Esophagus muscularis mucosa (tissue), 4 donors: ENCODE measurements at places on chromosomes 1 and 21. TPM values are rescaled to one million over a fixed set of nuclear protein-coding genes. Genes with fewer than 3 reads are reported as not detected.

DNA sequence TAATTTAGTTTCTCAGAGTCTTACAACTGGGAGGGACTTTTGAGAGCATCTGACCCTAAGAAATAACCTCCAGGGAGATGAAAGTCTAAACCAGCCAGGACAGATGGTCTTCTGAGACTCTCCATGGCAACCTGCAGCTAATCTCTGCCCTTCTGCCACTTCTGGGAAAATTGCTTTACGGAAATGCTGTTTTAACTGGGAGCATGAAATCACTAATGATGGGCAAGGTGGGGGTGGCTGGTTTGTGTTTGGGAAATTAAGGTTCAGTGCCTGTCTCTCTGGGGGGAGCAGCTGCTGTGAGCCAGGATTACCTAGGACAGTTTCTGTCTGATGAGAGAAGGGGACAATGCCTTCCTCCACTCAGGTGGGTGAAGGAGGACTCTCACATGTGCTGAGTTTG is 33.2 kb downstream of the ROR1 start:
- DNase-seq: no peak

DNA sequence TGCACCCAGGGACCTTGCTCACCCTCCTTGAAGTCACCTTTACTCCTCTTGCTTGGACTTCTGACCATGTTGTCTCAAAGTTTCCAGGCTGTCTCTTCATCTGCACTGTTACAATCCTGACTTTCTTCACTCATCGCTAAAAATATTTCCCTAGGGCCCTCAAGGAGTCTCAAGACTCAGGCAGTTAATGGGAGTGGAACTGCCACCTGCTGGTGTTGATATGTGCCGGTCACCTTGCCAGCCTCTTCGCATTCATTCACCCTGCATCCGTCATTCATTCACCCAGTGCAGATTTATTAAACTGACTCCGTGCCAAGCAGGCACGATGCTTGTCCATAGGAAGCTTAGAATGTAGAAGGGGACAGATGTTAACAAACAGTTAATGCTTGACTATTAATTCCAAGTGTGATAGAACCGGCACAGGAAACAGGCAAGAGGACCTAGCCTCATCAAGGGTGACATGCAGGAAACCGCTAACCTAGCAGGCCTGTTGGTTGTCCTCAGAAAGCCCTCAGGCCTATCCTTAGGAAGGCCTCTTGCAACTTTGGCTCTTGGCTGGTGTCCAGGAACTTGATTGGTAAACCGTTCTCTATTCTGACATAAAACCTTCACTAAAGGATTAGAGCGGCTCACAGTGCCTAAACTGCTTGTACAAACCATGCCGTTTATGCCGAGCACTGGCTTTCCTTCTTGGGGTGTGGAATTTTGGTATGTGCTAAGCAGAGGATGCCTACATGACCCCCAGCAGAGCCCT is 342.2 kb downstream of the CAMTA1 start:
- no peak for DNase-seq

S100A12 gene
- not detected for total RNA-seq

GRCh38 chr1:9894115-9894514 is 16.0 kb downstream of the CTNNBIP1 start:
- DNase-seq: no peak

NUP210L gene
- total RNA-seq: not detected

DNA sequence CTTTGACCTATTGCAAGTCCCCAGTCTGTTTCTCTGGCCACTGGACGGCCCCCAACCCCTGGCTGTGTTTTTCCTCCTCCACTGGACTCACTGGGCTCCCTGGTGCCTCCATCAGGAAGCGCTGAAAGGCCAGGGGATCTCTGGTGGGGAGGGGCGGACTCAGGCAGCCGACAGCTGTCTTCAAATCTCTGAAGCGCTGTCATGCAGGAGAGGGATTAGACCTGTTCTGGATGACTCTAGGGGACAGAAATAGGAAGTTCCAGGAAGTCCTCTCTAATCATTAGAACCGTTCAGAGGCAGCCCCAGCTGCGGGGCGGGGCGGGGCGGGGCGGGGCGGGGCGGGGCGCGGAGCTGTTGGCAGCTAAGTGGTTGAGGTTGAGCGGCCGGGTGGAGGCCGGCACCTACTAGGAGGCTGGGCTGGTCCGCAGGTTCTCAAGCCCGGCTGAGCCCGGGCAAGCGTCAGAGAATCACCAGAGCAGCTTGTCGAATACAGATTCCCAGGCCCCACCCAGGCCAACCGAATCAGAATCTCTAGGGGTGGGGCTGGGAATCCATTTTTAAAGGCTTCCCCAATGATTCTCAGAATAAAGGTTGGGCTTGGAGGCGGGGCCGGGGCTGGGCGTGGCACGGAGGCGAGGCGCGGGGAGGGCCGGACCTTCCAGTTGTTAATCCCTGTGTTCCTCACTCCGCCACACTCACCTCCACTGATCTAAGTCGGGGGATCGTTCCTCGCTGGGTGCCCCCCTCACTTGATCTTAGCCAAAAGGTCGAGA is 11.4 kb upstream of the PHLDA3 start:
- no peak for DNase-seq

- DNase-seq: no peak
These were observed 20.6 kb downstream of the PYHIN1 start for GRCh38 chr1:158951956-158952355.

DNA sequence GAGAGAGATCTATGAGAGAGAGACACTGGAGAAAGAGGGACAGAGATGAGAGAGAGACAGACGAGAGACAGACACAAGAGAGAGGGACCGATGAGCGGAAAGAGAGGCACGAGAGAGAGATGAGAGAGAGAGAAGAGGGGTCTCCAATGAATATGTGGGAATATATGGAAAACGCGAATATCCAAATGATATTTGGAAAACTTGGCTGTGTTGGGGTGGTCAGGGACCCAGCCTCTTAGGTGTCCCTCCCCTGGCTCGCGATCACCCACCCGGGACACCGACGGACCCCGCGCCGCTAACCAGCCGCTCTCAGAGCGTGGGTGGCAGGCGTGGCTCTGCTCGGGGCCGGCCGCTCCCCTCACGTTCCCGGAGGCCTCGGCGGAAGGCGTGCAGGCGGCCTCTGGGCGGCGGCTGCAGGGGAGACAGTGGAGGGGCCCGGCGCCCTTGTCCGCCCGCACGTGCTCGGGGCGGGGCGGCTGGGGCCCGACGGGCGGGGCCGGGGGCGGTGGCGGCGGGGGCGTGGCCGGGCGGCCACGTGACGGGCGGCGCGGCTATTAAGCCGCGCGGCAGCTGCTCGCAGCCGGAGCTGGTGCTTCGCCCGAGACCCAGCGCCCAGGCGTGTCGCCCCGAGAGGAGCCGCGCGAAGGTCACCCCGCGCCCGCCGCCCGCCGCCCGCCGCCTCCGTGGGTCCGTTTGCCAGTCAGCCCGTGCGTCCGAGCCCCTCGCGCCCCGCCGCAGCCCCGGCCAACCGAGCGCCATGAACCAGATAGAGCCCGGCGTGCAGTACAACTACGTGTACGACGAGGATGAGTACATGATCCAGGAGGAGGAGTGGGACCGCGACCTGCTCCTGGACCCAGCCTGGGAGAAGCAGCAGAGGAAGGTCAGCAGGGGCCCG is at the start of gene ACTN2:
Gene ACTN2 (plus strand): TSS at position 583 of the 898 bp plus-strand sequence. CDS start 175 bp downstream, at position 758.
- peak; percentile 91 for DNase-seq

DNA sequence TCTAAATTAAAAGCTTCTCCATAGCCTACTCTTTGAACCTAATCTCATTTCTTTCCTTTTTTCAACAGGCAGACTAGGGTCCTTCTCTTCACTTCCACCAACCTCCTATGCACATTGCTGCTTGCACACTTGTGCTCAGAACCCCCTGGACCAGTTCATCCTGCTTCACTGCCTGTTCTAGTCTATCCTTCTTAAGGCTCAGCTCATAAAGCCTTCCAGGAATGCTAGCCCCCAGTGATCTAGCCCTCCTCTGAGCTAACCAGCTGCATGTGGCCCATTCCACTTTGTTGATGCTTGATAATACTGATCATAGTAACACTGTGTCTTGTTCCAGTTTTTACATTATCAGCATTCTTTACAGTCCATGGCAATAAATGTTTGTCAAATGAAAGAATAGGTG is 22.9 kb upstream of the PHGDH start:
- DNase-seq: no peak

DNA sequence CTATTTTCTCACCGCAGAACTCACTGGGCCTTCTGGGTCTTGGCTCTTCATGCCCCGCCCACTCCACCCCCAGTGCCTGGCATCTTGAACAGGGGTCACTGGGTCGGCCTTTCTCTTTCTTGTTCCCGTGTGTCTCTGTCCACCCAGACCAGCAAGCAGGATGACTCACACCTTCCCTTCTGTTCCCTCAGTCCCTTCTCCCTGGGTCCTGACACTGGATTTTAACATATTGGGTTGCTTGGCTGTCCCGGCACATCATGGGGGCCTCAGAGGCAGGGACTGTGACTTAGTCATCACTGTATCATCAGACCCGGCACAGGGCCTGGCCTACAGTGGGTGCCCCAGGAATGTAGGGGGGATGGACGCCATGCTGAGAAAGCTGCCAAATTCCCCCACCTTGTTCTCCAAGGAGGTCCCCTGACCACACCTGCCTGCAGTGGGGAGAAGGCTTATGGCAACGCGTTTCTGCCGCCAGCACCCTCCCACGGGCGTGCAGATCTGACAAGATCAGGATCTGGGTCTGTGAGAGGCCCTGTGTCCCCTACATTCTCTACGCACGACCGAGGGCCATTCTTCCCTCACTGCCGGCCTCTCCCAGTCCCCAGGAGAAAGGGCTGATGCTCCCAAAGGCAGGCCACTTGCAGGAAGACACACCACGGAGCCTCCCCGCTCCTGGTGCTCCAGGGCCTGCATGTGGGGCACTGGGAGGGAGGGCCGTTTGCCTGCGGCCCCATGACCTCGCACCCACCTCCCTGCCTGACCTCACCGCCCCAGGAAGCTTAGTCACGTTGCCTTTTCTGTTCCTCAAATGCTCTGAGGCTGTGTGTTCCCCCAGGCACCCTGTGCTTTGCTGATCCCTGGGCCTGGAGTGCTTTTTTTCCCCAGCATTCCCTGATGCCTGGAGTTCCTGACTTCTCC is 157.2 kb upstream of the TMEM51 start:
- DNase-seq: no peak

MMEL1 gene
- total RNA-seq: 1.7 TPM

LCK gene
- 0.42 TPM for total RNA-seq

CELA2B gene
- total RNA-seq: not detected

DNA sequence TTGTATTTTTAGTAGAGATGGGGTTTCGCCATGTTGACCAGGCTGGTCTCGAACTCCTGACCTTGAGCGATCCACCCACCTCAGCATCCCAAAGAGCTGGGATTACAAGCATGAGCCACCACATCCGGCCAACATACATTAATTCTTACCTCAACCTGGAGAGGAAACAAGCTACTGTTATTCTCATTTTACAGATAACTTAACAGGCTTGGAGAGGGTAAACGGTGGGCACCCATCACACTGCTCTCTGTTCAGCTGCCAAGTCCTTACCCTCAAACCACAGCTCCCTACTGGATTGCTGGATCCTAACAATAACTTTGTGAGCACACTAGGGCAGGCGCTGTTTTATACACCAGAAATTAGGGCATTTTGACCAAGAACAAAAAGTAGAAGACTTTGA is 93.6 kb upstream of the BARHL2 start:
- DNase-seq: no peak

GPR25 gene
- total RNA-seq: not detected

ADAMTS5 gene
- total RNA-seq: 34.5 TPM

DNA sequence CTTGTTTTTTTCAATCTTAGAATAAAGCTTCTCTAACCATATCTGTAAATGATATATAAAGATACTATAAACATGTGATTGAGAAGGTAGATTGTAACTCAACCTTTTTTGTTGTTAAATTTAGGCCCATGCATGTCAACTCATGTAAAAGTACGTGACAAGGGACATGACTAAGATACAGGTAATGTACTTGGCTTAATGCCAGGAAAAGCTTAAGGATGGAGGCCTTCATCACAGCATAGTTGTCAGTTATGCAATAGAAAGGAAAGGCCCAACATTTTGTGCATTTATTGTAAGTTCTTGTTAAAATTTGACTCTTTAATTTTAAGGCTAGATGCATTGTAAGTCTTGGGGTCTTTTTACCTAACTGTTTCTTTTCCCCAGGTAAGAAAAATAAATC is 305.1 kb downstream of the LTN1 start:
- DNase-seq: no peak

CD160 gene
- total RNA-seq: not detected

KPRP gene
- total RNA-seq: not detected

GRCh38 chr1:1019122-1019999 is 559 bp upstream of the AGRN start:
- DNase-seq: no peak

DNA sequence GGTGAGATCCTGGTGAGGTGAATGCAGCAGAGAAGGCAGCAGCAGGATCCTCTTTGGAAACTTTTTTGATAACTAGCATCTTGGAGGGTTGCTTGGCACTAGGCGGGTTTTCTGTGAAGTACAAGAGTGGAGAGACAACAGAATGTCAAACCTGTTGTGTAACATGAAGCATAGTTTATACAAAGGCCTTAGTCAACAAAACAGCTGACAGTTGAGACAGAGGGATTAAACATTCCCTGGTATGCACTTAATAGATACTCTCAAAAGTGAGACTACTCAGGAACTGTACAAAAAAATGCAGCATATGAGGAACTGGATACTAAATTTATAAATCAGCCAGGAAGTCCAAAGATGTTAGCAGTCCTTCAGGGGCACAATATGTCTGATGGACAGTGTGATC is 16.4 kb upstream of the CCDC17 start:
- DNase-seq: no peak

GRCh38 chr1:187551061-187551460 is 722.3 kb downstream of the PLA2G4A start:
- no peak for DNase-seq

DNA sequence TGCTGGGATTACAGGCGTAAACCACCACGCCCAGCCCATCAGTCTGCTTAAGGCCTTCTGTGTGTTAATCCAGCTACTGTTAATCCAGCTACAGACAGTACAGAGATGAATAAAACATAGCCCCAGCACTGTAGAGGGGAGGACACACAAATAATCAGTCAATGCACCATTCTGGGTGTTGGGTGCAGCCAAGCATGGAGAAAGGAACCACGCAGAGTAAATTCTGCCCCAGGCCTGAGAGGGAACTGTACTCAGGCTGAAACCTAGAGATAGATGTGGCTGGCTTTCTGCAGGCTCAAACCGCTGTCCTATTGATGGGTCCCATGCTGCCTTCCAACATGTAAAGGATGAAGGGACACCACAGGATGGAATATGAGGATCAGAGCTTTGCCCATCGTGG is 136.8 kb upstream of the IGSF21 start:
- DNase-seq: no peak

CALML6 gene
- not detected for total RNA-seq

DNA sequence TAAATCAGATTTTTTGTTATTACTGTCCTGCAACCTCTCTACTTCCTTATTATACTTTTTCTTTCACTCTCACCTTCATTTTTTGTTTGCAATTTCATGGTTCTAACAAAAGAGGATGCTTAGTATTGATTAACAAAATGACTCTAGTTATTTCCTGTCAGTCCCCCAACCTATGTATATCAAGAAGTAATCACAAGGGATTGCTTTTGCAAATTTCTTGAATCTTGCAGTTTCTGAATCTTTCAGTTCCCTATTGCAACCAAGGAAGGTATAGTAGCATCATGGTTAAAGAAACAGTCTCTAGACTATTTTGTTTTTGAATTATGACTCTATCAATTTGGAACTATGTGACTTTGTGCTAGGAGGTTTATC is 446.9 kb downstream of the NEGR1 start:
- DNase-seq: no peak
